ENCODE measurements at places on chromosomes 3 and 15.

GRCh38 chr3:36709826-36710365 is 54.5 kb downstream of the DCLK3 start:
- DNase-seq, result no peak

GRCh38 chr15:64755427-64755940 is 19.9 kb downstream of the RBPMS2 start:
- no peak for DNase-seq

GRCh38 chr3:187025254-187025655 is 94.9 kb downstream of the ST6GAL1 start:
- DNase-seq, result no peak

GRCh38 chr3:115436767-115437301 is 186.5 kb upstream of the GAP43 start:
- DNase-seq, result peak; percentile 73

- DNase-seq, result no peak
These were observed 9.3 kb downstream of the PSTPIP1 start for GRCh38 chr15:77004189-77004588.

DNA sequence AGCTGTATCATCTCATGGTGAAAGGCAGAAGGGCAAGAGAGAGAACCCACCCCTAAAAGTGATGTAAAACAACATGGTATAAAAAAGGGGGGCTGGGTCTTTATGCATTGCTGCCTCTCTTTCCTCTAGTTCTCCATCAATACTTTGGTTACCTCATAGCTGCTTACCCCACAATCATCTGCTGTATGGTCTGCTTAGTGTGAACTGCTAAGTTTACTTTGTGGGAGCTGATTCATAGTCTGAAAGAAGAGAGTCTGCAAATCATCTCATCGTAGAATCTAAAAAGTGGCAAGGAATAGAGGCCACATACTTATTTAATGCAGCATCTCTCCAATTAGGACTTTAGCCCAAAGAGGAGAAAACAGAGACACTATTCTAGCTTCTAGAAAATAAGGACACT is 546.8 kb downstream of the GBE1 start:
- DNase-seq, result no peak

- peak; percentile 16 for DNase-seq
These were observed 279.3 kb upstream of the LRRFIP2 start for GRCh38 chr3:37453393-37454389.

DNA sequence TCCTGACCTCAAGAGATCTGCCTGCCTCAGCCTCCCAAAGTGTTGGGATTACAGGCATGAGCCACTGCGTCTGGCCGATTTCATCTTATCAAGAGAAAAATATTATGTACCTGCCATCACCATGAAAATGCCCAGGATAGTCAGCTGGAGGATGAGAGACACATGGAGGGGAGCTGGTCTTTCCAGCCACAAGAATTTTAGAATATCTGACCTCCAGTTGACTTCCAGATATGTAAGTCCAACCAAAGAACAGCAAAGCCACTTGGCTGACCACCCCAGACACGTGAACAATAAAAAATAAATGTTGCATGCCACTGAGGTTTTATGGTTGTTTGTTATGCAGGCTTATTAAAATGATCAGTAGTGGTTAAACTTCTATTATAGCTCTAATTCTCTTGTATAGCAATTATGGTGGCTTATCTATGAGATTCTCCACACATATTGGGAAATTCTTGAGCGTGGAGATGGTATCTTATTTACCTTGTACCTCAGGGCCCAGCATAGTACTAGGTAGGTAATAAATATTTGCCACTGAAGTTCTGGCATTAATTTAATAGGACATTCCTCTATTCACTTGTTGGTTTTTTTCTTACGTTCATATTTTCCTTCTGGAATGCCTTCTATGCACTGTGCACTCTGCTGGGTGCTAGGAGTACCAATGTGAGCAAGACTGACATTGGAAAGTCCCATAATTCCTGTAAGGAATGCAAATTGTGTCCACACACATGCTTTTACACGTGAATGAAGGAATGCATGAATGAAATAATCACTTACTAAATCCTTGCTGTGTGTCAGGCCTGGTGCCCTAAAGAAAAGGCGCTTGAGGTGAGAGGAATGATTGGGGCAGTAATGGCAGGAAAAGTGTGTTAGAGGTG is 77.6 kb downstream of the EDEM1 start:
- no peak for DNase-seq

- DNase-seq, result no peak
These were observed 297.4 kb upstream of the EPHA3 start for GRCh38 chr3:88809993-88810392.

DNA sequence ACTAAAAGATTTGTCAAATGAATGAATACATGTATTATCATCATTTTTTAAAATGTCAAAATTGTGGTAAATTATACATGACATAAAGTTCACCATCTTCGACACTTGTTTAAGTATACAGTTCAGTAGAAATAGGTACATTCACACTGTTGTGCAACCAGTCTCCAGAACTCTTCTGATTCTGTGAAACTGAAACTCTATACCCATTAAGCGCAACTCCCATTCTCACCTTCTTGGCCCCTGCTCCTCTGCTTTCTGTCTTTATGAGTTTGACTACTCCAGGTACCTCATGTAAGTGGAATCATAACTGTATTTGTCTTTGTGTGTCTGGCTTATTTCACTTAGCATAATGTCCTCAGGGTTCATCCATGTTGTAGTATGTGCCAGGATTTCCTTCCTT is 50.1 kb upstream of the KBTBD8 start:
- no peak for DNase-seq

DNA sequence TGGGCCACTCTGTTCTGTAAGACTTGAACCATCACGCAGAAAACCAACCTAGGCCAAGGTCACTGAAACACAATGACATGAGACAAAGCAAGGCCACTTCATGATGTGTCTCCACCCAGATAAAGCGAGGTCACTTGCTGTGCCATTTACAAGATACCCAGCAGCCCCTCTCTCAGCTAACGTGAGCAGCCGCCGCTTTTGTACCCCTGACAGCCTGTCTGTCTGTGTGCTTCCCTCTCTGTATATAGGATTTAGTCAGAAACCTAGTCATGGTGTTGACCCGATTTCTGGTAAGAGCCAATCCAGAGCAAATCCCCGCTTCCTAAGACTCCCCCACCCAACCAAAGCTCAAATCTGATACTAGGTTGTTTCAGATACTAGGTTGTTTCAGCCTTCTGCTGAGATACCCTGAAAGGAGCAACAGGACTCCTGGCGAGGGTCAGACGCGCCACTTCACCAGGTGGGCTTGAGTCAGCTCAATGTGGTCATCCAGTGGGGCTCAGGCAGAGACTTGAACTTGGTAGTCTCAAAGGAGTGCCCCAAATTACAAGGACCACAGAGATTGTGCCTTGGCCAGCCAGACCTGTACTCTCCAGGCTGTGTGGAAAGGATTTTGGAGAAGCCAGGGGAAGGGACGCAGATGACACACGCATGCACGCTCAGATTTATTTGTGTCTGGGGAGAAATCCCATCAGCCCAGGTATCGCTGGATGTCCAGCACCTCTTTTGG is 3.1 kb upstream of the ZXDC start:
- no peak for DNase-seq

DNA sequence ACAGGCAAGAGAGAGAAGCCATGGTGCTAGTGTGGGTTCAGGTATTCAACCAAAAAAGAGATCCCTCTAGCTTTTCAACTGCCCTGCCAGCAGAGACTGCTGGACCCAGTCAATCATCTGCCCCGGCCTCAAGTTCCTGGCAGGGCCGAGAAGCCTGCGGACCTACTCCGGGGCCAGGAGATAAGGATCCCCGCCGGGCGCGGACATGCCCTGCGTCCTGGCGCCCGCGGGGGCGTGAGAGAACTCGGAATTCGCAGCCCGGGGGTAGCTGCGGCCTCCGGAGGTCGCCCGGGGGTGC is 821 bp upstream of the MAGI1 start:
- DNase-seq, result peak; percentile 53

- DNase-seq, result no peak
These were observed 416.1 kb downstream of the ROBO1 start for GRCh38 chr3:79351699-79352098.

DNA sequence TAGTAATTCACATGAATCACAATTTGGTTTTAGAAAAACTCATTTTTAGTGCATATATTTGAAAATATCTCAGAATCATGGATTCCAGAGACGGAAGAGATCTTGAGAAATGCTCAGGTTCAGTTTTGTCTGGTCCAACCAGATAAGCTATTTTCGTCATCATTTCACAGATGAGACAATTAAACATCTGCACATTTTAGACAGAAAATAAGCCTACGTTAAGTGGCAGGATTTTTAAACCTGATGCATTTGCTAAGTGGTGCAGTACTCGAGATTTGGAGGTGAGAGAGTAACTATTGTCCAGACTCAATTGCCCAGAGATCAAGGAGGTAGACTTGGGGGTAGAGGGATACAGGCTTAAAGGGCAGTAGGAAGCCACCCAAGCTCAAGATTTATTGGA is 90.5 kb downstream of the CCNL1 start:
- no peak for DNase-seq

- DNase-seq, result no peak
These were observed 31.3 kb downstream of the ALCAM start for GRCh38 chr3:105397974-105398373.

GRCh38 chr3:99681512-99681911 is 43.1 kb downstream of the COL8A1 start:
- no peak for DNase-seq

DNA sequence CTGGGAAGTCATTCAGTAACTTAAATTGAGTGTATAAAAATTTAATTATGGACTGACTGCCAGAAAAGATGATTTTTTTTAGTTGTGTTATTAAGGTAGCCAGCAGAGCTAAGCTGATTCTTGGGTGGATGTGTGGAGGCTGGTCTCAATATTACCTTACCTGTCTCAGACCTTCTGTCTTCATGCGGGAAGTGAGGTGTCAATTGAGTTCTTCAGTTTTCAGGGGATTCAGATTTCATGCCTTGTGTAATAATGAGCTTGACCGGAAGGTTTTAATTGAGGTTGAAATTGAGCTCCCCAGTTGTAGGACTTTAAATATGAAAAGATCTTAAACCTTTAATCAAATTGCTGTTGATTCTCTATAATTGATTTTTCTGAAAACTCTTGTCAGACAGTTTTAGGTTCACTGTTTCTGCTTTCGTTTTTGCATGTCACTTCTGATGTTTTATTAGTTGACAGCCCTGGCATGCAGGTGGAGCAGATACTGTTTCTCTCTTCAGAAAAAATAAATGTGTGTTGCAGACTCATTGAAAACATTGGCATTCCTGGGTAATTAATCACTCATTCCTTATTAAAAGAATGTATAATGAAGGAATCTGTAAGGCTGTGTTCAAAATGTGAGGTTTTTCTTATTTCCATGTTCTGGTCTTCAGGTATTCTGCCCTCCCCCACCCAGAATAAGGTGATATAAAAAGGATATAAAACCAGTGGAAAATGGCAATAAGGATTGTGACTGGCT is 54.5 kb downstream of the PSMD6 start:
- no peak for DNase-seq

DNA sequence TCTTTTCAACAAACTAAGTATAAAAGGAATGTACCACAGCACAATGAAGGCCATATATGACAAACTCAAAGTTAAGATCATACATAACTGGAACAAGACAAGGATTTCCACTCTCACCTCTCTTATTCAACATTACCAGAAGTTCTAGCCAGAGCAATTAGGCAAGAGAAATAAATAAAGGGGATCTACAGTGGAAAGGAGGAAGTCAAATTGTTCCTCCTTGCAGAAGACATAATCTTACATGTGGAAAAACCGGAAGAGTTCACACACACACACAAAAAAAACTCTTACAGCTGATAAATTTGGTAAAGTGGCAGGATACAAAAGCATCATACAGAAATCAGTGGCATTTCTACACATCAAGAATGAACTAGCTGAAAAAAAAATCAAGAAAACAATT is 277.9 kb downstream of the MCTP2 start:
- no peak for DNase-seq

DNA sequence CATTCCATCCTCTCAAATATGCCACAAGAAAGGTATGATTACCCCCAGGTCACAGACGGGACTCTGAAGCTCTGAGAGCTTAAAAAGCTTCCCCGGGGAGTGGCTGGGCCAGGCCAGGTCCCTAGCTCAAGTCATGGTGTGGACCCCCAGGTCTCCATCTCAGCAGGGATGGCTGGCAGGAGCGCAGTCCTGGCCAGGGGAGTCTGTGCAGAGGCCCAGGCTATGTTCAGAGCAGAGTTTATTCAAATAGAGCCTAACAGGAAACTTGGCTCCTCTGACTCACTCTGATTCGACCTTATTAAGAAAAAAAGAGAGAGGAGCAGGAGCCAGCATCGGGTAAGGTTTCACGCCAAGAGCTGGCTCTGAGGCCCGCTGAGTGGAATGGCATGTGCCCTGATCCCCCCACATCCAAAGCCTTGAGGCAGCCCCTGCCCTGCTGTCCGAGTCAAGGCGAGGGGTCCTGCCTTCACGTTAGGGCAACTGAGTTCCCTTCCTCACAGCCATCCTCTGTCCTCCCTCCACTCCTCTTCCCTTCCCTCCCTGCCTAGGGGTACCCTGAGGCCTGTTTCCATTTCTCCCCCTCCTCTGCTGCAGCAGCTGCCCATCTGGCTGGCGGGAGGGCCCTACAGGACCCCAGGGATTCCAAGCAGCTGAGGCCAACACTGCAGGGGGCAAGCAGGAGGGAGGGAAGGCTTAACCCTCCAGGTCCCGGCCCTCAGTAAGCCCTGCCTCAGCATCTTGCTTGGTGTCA is 1.9 kb upstream of the LOXL1 start:
- no peak for DNase-seq

- DNase-seq, result no peak
These were observed 15.0 kb downstream of the IL17RD start for GRCh38 chr3:57150113-57150581.

- DNase-seq, result no peak
These were observed 330.3 kb upstream of the SGO1 start for GRCh38 chr3:20516311-20516710.

DNA sequence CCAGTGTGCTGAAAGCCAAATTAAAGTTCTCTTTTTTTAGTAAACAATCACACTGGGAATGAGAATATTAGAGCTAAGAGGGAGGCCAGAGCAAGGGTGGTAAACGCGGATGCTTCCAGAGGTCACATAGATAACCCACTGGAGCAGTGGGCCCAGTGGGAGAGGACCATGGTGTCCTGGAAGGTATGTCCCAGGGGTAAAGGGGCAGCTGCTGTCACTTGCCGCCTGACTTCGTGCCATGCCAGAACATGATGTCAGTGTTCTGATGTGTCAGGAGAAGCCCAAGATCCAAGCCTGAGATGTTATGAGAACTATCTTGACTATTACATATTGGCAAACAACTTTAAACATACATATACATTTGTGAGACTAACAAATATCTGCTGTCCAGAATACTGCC is 211.9 kb upstream of the IL12A start:
- DNase-seq, result no peak

GRCh38 chr3:167733961-167734497 is 663 bp downstream of the PDCD10 start:
- DNase-seq, result peak; percentile 37

- peak; percentile 88 for DNase-seq
These were observed 25.0 kb upstream of the UACA start for GRCh38 chr15:70788114-70789049.

GRCh38 chr3:135199137-135199536 is 404.1 kb downstream of the EPHB1 start:
- DNase-seq, result no peak

- DNase-seq, result no peak
These were observed 153.7 kb upstream of the BFSP2 start for GRCh38 chr3:133246119-133246518.

- DNase-seq, result peak; percentile 51
These were observed 688 bp downstream of the XPC start for GRCh38 chr3:14177580-14178246.

GRCh38 chr3:133895208-133896001 is at the start of gene RAB6B:
RAB6B (minus strand) TSS chr3:133895882; CDS start chr3:133895466, 416 bp downstream.
- peak; percentile 31 for DNase-seq

- DNase-seq, result no peak
These were observed 77.6 kb downstream of the CCK start for GRCh38 chr3:42188376-42188775.

GRCh38 chr15:101723171-101723873 is 951 bp downstream of the TARS3 start:
- DNase-seq, result peak; percentile 75

Data from SW480 (cell line).